ENCODE measurements at places on chromosomes 5 and 9.

DNA sequence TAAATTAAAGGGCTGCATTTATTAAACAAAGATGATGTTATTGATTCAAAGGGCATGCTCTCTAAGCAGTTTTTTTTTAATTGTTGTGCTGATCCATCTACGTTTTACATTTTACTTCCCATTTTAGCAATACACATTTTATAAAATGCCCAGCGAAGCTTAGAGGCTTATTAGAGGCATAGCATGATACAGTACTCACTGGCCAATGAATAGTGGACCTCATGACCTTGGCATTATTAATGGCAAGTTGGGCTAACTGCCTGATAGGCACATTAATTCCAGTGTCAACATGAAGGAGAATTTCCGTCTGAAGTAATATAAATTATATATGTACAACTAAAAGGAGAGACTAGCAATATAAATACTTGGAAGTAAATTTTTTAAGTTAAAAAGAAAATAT, 837.2 kb downstream of the EFNA5 start:
- no peak for DNase-seq

- no peak for DNase-seq
These were observed 1.5 kb downstream of the HAUS6 start for GRCh38 chr9:19101203-19101602.

DNA sequence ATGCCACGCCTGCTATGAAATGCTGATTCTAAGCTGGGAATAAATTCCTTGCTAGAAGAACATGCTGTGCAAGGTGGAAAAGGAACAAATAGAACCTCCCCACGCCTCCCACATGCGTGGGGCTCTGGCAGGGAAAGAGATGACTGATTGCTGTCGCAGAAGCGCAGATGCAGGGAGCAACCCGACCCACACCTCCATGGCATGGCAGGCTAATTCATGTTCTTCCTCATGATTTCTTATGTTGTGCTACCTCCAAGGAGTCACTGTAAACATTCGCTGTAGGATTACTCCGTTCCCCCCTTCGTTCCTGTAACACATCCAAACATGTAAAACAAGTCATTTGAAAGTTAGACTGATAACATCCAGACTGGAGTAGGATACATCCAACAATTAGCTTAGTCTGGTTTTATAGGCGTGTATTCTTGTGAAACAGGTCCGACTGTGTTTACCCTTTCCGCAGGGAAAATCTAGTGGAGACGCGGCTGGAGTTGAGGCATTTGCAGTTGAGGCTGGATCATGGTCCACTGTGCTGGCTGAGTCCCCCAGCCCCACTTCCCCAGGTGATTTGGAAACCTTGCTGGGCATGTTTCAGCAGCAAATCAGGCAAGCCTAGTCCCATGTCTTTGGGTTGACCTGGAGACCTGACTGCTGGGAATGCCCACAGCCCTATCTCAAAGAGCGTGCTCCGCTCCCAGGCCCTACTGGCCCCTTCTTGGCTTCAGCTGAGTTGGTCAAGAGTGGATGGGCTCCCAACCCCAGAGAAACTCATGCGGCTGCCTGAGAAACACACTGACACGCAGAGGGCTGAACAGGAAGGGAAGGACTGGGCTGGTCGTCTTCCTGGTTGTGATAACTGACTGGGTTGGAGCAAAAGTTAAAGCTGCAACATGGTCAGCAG, 24.8 kb upstream of the ANKRD33B start:
- no peak for DNase-seq

GRCh38 chr5:152634586-152634985, 229.5 kb upstream of the NMUR2 start:
- DNase-seq, result no peak

GRCh38 chr5:142186857-142187594, 78.4 kb downstream of the NDFIP1 start:
- no peak for DNase-seq

GRCh38 chr5:67363963-67364362, 167.4 kb upstream of the CD180 start:
- DNase-seq, result no peak

DNA sequence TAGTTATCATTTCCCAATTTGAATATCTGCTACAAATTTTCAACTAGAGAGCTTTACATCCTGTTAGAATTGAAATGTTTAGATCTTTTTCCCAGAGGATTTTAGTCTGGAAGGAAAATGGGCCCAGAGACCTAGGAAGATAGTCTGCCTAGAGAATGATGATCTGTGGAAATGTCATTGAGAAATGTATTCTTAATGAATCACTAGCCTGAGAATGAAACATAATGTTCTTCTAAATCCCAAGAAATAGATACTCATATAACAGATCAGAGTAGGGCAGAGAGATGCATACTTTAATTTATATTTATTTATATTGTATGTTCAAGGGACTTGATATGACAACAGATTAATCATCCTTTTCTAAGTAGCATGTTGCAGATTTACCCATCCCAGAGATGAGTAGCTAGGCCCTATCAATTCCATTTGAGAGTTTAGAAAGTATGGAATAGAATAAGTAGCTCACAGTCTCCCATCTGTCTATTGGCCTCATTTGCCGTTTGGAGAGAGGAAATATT, 25.1 kb upstream of the SLC44A1 start:
- no peak for DNase-seq

DNA sequence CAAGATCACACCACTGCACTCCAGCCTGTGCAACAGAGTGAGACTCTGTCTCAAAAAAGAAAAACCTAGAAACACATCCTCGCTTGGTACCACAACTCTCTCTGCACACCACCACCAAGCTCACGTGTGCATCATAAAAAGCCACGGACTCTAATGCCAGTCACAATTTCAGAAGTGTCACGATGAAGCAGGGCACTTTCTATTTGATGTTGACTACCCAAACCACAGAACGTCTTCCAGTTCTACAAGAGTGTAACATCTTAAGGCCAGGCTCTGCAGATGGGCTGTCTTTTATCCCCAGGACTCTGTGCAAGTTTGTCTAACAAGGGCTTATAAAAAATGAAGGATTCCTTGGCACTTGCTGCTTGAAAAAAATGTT, 22.9 kb downstream of the GFPT2 start:
- DNase-seq, result no peak

- DNase-seq, result no peak
These were observed 259.6 kb downstream of the IRX2 start for GRCh38 chr5:2491846-2492245.

DNA sequence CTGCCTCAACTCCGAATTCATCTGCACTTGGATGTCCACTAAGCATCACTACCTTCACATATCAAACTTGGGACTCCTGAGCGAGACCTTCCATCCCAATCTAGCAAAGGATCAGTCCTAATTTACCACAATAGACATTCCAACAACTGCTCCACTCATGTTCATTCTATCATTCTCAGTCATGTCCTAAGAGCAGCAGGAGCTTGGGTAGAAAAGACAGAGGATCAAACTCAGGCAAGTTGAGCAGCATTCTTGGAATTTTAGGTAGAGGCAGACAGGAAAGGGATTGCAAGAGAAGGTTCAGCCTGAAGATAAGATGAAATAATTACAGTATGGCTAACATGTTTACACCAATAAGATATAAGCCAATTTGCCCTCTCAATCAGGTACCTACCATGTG, 51.7 kb downstream of the AUH start:
- DNase-seq, result no peak

DNA sequence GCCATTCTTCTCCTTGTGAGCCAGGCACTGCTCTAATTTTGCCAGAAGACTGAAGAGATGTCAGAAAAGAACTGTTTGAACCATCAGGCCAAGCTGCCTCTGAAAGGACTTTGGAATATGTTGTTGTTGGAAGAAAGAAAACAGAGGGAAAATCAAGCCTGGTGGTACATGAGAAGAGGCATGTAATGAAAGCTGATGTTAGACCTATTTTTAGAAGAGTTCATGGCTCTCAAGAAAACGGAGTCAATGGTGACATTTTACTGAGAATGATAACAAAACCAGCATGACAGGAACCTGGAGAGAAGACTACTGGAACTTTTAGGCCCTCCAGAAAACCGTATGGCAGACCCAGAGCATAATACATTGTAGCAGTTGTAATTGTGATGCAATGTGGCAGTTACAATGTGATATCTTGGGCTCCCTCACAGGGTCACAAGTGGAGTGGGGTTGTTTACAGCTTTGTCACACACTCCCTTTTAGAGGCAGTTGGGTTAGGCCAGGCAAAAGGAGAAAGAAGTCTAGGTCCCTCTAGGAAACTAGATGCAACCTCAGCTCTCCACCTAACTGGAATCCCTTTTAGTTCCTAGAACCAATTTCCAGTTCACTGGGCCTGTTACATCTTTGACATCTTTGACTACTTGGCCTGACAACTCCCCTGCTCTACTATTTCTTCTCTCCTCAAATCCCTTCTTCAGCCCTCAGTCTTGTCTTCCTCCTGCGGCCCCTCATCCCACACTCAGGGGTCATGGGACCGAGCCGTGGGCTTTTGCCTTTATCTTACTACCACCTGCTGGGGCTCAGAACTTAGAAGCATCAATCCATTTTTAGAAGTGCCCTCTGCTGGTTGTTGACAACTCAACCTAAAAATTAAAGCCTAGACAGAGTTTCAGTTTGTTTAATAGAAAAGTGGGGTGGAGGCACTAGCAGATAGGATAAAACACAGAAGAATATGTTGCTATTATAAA, 61.2 kb upstream of the JAK2 start:
- DNase-seq, result peak; percentile 60
